ENCODE measurements at places on chromosomes 1 and 21.

GRCh38 chr1:219189021-219189824 is 15.5 kb downstream of the LYPLAL1 start:
- DNase-seq = no peak

DNA sequence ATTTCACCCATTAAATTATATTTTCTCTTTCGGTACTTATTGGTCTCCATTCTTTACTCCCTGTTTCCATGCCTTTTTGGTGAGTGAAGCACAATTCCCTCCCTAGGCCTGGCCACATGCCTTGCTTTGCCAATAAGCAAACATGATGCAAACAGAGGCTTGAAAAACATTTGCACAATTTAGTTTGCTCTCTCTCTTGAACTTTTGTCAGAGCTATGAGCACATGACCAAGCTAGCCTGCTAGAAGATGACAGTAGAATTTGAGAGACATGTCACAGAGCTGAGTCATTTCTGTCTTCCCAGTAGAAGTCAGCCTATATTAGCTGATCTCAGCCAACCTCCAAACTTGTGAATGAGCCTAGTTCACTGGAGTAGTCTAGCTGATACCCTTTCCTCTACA is 24.6 kb downstream of the ANGPTL3 start:
- DNase-seq = no peak

DNA sequence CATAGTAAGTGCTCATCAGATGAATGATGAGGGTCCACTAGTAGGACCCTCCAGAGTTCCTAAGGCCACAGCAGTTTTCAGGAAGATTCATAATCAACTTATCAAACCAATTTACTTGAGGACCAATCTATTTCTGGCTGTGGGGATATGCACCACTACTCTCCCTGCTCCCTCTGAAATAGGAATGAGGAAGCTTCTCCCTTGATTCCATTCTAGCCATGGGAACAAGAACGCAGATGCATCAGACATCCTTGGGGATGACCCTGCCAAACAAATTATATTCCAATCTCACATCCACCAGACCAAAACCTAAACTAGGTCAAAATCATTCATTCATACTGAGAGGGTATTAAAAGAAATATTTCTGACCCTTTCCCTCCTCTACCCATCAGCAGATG is 31.5 kb downstream of the JAK1 start:
- no peak for DNase-seq

DNA sequence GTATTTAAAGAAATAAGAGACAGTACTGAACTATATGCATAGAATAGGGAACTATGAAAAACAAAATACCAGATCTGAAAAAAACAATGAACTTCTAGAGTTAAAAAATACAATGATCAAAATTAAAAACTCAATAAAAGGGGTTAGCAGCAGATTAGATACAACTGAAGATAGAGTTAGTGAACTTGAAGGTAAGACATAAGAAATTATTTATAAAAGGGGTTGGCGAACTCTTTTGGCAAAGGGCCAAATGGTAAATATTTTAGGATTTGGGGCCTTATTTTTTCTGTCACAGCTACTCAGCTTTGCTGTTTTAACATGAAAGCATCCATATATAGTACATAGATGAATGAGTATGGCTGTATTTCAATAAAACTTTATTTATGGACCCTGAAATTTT is 111.4 kb downstream of the ST3GAL3 start:
- no peak for DNase-seq
